CD4-positive, alpha-beta memory T cell (primary cell): ENCODE measurements at places on chromosomes 6 and 20. TPM values are rescaled to one million over a fixed set of nuclear protein-coding genes. Genes with fewer than 3 reads are reported as not detected.

DNA sequence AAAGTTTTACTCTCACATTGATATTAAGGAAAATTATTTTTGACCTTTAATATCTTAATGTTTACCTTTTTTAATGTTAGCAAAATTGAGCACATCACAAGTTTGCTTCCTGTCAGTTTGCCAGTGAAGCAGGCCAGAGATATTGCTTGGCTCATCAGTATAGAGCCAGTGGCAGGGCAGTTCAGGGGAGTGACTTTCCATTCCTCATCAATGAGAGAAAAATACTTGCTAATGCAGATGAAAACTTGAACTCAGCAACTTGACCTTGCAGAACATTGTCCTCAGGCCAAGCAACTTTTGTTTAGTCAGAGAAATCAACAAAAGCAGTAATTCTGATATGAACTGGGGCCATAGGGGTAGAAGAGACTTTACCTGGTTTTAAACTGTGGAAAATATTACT is 6.9 kb downstream of the TAB2 start:
- no peak for DNase-seq

DNA sequence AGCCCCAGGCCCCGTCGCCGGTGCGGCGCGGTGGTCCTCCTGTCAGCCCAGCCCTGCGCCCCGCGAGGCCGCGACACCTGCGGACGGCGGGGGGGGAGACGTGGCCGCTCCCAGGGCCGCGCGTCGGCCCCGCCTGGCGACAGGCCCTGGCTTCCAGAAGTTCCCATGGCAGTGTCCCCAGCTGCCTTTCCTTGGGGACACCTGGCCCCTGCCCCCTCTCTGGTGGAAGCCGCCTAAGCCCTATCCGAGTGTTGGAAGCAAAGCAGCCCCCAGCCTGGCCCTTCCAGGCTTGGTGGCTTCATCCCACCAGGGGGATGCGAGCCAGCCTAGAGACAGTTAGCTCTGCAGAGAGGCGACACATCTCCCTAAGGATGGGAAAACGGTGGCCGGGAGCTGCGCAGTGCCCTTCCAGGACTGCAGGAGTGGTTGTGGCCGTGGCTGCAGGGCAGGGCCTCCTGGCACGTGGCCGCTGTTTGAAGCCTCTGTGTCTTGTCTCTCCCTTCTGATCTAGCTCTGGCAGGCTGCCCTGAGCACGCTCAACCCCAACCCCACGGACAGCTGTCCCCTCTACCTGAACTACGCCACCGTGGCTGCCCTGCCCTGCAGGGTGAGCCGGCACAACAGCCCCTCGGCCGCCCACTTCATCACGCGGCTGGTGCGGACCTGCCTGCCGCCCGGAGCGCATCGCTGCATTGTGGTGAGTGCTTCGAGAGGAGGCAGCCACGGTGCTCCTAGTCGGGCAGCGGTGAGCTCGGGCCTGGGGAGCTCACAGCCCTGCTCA is 816 bp downstream of the NPEPL1 start:
- DNase-seq = peak; percentile 31

GRCh38 chr6:12483712-12484111 is 193.6 kb downstream of the EDN1 start:
- DNase-seq = no peak

DNA sequence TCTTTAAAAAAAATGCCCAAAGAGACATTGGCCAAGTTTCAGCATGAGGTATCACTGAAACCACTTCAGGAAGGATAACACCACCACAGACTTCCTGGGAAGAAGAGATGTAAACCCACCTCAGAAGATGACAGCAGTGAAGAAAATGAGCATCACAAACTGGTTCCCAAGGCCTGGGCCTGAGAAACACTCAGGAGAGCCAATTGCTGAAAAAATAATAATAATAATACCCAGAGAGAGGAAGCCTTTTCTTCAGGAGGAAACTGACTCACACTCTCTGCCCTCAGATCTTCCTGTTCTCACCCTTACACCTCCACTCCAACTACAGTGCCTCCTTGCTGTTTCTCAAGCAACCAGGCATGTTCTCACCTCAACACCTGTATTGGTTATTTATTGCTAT is 68.1 kb upstream of the MAFB start:
- peak; percentile 30 for DNase-seq

DNA sequence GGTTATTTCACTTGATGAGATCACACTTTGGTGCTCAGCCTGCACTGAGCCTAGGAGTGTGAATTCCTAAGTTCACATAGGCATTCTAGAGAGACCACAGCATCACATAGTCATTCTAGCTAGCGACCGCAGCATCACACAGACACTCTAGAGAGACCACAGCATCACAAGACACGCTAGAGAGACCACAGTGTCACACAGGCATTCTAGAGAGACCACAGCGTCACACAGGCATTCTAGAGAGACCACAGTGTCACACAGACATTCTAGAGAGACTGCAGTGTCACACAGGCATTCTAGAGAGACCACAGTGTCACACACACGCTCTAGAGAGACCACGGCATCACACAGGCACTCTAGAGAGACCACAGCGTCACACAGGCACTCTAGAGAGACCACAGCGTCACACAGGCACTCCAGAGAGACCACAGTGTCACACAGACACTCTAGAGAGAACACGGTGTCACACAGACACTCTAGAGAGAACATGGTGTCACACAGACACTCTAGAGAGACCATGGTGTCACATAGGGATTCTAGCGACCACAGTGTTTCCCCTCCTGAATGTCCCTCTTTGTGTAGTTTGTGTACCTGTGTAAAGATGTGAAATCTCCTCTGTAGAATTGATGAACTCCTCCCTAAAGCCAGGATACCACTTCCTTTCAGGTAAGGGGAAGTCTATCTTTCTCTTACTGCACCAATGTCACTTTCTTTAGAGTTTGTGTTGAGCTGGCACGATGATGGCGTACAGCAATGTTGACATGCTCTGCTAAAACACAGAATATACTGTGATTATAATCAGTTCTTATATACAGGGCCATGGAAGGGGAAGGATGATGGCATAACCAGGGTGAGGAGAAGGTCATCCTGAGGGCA is 169.4 kb downstream of the ZDHHC14 start:
- DNase-seq = peak; percentile 45

DNA sequence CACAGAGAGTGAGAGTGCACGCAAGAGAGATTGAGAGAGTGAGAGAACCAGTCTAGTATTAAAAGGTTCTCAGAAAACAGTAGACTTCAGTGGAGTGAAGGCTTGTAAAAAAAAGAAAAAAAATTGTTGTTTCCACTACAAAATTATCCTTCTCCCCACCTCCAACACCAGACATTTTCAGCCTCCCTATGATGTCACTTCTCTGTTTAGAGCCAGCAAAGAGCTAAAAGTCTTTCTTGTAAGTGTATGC is 77.8 kb downstream of the BACH2 start:
- DNase-seq = no peak

DNA sequence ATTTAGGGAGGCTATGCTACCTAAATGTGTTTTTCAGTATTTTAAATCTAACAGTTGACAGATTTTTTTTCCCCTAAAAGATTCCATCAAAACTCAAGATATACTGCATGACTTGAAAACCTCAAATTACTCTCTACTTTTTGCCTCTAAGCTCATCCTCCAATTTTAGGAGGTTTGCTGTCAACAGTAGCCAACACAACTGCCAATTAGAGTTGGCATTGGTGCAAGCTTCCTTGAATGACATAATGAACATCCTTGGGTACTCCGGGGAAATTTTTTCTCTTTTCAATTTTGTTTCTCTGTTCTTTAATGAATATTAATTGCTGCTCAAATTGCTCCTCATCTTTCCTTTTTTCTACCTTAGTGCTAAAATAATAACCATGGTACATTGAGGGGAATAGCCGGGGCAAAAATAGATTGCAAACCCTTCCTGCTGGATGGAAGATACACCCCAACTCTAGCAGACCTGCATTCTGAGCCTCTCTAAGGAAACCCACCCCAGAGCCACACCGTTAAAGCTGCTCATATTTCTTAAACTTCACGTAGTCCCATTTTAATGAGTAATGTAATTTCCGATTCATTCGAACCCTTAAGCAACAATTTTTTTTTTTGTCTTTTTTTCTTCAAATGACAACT is 34.3 kb downstream of the SLC22A23 start:
- DNase-seq = no peak

- no peak for DNase-seq
Observed at GRCh38 chr6:137724018-137724403, 143.0 kb upstream of the TNFAIP3 start.

DNA sequence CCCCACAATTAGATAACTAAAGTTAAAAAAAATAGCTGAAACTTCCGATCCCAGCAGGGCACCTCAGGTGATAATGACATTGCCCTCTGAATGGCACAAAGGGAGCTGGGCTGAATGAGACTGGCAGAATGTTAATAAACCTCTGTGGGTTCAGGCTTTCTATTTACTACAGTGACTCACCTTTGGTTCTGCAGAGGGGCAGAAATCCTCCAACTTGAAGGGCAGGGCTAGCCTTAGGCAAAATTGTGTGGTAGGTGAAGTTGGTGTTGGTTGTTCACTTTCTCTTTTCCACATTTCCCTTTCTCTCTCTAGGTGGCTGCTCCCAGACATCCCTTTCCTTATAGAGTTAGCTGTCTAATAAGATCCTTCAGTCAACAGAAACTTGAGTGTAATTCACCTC is 625.2 kb downstream of the EPM2A start:
- DNase-seq = no peak

DNA sequence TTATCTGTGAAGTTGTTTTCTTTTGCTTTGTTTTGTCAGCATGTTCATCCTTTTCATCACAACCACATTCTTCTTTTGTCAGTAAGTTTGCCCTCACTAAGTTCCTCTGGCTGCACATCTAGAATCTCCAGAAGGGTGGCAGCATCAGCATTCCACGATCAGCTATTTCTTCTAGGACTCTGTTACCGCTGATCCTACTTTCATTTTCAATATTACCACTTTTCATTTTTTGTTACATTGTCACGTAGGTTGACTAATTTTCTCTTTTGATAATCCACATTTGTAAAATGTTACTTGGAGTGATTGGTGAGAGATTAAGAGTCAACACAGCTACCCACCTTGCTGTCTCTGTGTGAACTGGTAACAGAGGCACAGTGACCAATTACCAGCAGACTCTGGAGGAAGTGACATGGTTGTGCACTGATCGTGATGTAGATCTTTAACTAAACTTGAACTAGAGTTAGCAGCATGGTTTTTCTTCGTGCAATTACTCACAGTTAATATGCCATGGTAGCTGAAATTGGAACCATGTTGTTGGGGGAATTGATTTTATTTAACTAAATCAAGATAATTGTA is 307.9 kb upstream of the SLC35B3 start:
- DNase-seq = no peak

- no peak for DNase-seq
Observed at GRCh38 chr6:52728394-52728793, 34.9 kb downstream of the GSTA2 start.

GRCh38 chr6:54074578-54075195 is 36.6 kb upstream of the MLIP start:
- no peak for DNase-seq

DNA sequence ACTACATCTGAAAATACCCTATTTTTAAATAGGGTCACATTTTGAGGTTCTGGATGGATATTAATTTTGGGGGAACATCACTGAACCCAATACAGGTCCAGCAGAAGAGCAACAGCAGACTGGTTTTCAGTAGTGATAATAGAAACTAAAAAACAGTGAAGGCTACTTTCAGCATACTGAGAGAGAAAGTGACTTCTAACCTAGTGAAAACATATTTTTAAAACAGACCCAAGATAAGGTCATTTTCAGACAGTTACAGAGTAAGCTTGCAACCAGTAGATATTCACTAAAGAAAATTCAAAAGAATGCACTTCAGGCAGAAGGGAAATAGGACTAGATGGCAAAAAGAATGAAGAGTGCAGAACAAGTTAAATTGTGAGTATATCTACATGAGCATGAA is 42.0 kb upstream of the TMEM244 start:
- no peak for DNase-seq

Gene CYP39A1
- polyA plus RNA-seq = not detected

Gene OPRL1
- polyA plus RNA-seq = 1.1 TPM

Gene CCDC170
- 0.11 TPM for polyA plus RNA-seq

Gene EDEM2
- polyA plus RNA-seq = 62.1 TPM

Gene ARMH2
- polyA plus RNA-seq = 0.55 TPM

Gene TFAP2D
- polyA plus RNA-seq = not detected

Gene THBD
- 0.05 TPM for polyA plus RNA-seq

Gene FERMT1
- not detected for polyA plus RNA-seq

Gene SLC22A16
- polyA plus RNA-seq = not detected

Gene PGC
- not detected for polyA plus RNA-seq

Gene GSTA5
- not detected for polyA plus RNA-seq

Gene PNPLA1
- not detected for polyA plus RNA-seq
